ENCODE measurements at places on chromosomes 2 and 18.

DNA sequence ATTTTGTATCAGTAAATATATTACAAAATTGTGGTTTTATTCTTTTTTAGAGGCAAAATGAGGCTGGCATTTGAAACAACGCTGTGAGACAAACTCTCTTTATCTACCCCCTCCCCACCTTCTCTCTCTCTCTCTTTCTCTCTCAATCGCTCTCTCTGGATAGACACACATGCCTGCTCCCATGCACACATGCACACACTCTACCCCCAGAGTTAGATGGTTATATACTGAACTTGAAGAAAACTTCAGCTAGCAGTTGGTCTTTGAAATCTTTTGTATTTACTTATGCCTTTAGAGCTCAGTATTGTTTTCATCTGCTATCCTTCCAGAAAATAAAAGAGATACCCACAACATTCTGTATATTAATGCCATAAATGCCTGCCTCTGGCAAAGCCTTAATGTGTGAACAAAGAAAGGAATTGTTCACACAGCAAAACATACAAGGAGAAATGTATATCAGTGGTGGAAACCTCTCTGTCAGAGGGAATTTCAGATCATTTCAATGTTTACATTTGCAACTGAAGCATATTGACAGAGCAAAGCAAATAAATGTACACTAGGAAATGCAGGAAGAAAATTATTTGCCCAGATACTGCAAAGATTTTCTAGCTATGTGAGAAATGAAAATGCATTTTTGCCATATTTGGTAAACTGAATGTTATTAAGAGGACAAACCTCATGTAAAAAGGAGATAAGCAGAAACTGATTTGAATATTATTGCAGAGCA, 217.0 kb upstream of the UBE2E3 start:
- DNase-seq = no peak

DNA sequence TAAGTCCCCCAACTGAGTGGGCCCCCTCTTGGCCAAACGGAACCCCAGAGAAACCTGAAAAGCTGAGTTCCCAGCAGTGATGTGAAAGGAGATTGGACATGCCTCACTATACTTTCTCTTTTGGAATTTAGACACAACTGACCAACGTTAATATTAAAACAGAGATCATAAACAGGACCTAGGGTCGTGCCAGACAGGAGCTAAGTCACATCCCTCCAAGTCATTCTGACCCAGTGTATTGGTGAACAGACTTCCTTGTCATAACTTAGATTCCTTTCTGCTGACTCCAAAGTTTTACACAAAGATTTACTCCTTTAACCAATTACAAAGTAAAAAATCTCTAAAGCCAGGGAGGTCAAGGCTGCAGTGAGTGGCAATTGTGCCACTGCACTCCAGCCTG, 46.9 kb downstream of the UXS1 start:
- no peak for DNase-seq

- DNase-seq = no peak
Measured at GRCh38 chr2:234494361-234495250, 2.3 kb downstream of the ARL4C start.

- no peak for DNase-seq
Measured at GRCh38 chr2:72511906-72512305, 313.9 kb downstream of the EXOC6B start.
